ENCODE measurements at places on chromosomes 16 and 17. TPM values are rescaled to one million over a fixed set of nuclear protein-coding genes. Genes with fewer than 3 reads are reported as not detected.

Gene MAPT
- 0.51 TPM for total RNA-seq

Gene PGS1
- 29.8 TPM for total RNA-seq

Gene ASPA
- 4.6 TPM for total RNA-seq

Gene ASIC2
- 0.50 TPM for total RNA-seq

Gene SEZ6
- not detected for total RNA-seq

Gene MPV17L
- total RNA-seq: 0.66 TPM

Gene CACNA1G
- total RNA-seq: 0.99 TPM

Gene MYH3
- total RNA-seq: 0.50 TPM

Gene PRR15L
- total RNA-seq: not detected
